ENCODE measurements at places on chromosomes 6 and 20.
A peak's percentile ranks its signal among the peaks of the same experiment; 100 is the strongest.

DNA sequence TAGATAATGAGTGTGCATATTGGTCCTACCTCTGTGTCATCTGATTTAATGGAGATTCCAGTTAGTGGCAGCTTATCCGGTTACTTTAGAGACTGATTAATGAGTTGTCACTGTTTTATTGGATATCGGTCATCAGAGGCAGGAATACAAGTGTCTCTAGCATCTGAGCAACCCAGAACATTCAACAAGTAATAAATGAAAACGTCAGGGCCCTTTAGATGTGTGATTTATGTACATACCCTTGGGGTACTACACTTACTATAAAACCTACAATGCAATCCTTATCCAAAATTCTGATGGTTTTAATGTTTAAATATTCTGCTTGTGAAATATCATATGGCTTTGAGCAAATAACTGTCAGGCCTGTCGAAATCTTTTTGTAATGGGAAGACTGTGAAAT, 1117.9 kb upstream of the FLRT3 start:
- DNase-seq, result no peak

- no peak for DNase-seq
Observed at GRCh38 chr20:11867291-11867919, 50.3 kb upstream of the BTBD3 start.

DNA sequence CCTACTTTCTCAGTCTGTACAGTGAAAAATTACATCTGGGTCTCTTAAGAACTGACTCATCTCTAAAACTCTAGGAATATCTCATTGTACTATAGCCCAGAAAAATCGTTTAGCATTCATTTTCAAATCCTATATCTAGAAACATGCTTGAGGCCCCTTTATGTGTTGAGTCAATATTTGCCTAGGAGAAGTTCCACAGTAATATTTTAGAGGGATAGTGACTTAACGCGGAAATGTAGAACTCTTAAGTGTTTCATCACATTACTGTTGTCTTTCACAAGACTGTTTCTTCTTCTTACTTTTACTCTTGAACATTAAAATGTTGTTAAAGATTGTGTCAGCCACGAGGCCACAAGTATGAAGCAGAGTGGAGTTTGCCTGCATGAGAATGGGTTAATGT, 23.0 kb upstream of the MYLIP start:
- DNase-seq, result no peak

- DNase-seq, result no peak
Observed at GRCh38 chr6:10577112-10577511, 56.0 kb downstream of the GCNT2 start.

DNA sequence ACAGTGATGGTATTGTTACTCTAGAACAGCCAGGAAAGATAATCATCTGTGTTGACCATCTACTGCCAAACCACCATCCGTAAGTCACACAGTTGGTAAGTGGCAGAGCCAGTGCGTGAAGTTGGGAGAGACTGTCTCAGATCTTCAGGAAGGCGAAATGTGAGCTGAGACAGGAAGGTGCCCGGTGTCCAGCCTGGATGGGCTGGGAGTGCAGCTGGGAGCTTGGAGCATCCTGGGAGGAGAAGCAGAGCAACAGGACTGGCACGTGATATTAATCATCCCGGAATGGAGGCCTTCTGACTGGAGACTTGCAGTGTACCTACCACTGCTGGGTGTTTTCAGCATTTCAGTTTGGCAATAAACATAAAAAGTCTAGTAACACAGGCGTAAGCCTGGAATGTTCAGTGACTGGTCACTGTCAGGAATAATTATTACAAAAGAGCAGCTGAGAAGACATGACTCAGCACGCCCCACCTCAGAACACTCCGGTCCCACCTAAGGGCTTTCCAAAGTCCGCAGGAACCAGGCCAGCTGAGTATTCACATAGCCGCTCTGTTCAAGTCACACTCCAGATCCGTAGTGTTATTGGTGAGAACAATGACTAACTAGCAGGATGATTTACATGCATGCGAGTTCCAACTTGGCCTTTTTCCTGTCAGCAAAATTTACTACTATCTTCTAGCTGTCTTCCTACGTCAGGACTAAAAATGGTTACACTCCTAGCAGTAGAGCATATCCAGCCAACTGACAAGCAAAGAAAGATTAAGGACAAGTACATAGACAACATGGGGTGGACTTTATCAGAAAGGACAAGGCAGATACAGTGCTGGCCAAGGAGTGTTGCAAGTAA, 45.1 kb upstream of the PNRC1 start:
- peak; percentile 72 for DNase-seq

Measured in astrocyte of the cerebellum (primary cell).